Activated naive CD8-positive, alpha-beta T cell treated with anti-CD3 and anti-CD28 coated beads for 36 hours (primary cell): ENCODE measurements at places on chromosomes 1 and 21. TPM values are rescaled to one million over a fixed set of nuclear protein-coding genes. Genes with fewer than 3 reads are reported as not detected.

GRCh38 chr21:41792711-41793110 is 25.9 kb upstream of the RIPK4 start:
- no peak for DNase-seq

- no peak for DNase-seq
Observed at GRCh38 chr1:163773396-163773795, 451.6 kb downstream of the NUF2 start.

DNA sequence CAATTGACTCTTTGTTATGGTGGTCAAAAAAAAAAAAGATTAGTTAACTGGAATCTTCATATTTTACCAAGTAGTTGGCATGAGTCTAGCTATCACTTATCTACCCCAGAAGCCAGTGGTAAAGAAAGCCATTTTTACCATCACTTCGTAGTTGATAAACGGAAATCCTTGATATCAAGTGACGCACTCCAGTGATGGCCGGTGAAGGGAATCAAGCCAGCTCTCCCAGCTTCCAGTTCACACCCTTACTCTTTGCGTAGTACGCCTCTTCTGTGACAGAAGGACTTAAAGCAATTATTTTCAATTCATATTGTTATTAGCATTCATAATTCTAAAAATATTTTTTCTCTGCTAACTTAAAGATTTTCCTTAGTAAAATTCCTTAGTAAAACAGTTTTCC is 447.9 kb downstream of the GPATCH2 start:
- DNase-seq = no peak

IL19 gene
- total RNA-seq = not detected

OR2T29 gene
- not detected for total RNA-seq

DNA sequence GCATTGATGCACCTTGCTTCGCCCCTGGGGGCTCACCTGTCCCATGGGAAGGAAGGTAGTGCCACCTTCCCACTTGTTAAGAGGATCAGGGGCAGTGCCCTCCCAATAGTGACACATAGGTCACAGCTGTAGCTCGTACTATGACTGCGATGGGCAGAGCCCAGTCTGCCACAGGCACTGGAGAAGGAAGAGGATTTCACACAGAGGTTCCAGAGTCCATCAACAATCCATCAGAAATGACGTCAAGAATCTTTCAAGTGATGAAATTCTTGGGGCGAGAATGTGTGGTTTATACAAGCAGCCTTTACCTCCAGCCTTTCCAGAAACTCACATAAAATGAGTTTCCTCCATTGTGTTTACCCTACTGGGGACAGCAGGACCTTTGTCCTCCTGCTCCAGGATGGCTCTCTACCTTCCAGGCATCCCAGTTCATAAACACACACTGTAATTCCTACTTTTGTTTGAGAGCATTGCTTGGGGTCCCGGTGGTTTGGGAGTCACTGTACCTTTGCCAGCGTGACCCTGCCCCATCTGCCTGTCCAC is 260.6 kb upstream of the VAMP3 start:
- no peak for DNase-seq
